ENCODE measurements at places on chromosomes 11 and 22. TPM values are rescaled to one million over a fixed set of nuclear protein-coding genes. Genes with fewer than 3 reads are reported as not detected.

The MB gene
- 11.2 TPM for total RNA-seq

The NARS2 gene
- 21.2 TPM for total RNA-seq

The APOBEC3B gene
- total RNA-seq, result 30.9 TPM

The AIFM3 gene
- total RNA-seq, result 3.4 TPM

The LRRC55 gene
- not detected for total RNA-seq

The CEP126 gene
- total RNA-seq, result 1.9 TPM

The CALCA gene
- total RNA-seq, result not detected

The PGR gene
- total RNA-seq, result not detected

The ALDH3B1 gene
- 120 TPM for total RNA-seq

The TRIM49B gene
- not detected for total RNA-seq

The YWHAH gene
- total RNA-seq, result 140 TPM

The DCDC1 gene
- total RNA-seq, result 0.71 TPM

The SLC17A6 gene
- not detected for total RNA-seq

The CARD10 gene
- total RNA-seq, result 40.8 TPM

The OLFML1 gene
- total RNA-seq, result not detected

The TRIM48 gene
- not detected for total RNA-seq

The OR51B5 gene
- total RNA-seq, result not detected

The OR6T1 gene
- total RNA-seq, result not detected

The PLAAT2 gene
- total RNA-seq, result not detected

The KLHDC7B gene
- 0.05 TPM for total RNA-seq

The MIEF1 gene
- total RNA-seq, result 25.7 TPM

The OR51B2 gene
- total RNA-seq, result not detected

The STARD10 gene
- total RNA-seq, result 18.3 TPM
